ENCODE measurements at places on chromosomes 3 and 15.

- DNase-seq: no peak
Observed at GRCh38 chr3:3433711-3434110, 254.2 kb upstream of the CRBN start.

- no peak for DNase-seq
Observed at GRCh38 chr15:82995076-82995475, 9.1 kb downstream of the RAMAC start.

DNA sequence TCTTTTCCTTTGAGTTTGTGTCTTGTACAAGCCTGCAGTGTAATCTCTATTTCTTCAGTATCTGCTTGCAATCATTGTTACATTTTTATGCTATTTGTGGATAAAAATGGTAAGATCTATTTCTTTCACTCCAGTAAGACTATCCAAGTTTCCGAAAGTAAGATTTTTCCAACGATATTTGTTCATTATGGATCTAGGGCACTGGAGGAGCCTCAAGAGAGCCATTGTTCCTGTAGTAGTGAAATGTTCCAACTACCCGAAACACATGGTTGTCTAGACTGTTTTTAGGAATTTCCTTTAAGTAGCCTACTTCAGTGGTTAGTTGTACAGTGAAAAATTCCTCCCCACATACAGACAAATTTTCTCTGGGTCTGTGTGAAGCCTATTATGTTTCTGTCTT lies 597.4 kb downstream of the RSL24D1 start:
- DNase-seq: no peak

DNA sequence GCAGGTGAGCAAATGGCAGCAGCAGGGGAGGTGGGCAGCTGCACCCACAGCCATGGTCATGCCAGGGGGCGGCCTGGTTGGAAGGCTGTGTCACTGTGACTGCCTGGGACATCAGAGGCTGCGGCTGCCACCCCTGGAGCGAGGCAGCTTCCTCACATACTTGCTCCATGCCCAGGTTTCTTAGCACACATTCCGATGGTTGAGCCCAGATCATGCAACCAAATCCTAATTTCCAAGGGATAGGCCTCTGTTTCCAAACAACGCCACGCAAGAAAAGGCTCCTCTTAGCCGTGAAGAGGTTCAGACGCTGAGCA lies 11.6 kb upstream of the NRROS start:
- DNase-seq: no peak

DNA sequence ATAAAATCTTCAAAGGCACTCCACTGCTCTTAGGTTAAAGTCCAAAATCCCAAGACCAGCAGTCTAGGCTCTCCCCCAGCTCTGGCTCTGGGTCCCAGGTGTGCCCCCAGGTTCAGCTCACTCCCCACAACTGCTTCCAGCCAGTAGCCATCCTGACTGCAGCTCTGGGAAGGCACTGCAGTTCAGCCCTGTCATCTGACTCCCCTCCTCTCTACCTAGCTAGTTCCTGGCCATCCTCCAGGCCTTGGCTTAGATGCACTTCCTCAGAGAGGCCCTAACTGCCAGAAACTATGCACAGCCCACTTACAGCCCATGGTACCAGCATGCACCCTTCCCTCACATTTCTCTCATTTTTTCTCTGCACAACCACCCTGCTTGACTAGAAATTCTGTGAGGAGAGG lies 25.5 kb downstream of the TBC1D2B start:
- no peak for DNase-seq

GRCh38 chr3:121165397-121165837 lies 257.4 kb downstream of the STXBP5L start:
- DNase-seq: no peak

Measured in CD8-positive, alpha-beta T cell (primary cell).